ENCODE measurements at places on chromosomes 1 and 21. TPM values are rescaled to one million over a fixed set of nuclear protein-coding genes. Genes with fewer than 3 reads are reported as not detected.
A peak's percentile ranks its signal among the peaks of the same experiment; 100 is the strongest.

GRCh38 chr1:206121269-206121668 is 4.1 kb upstream of the AVPR1B start:
- no peaks in the 10 kb centered on the region for H3K36me3 ChIP-seq
- DNase-seq = no peak
- peaks cover 14% of the 10 kb centered on the region for H3K4me1 ChIP-seq
- no peak overlapping the region for H3K27ac ChIP-seq

DNA sequence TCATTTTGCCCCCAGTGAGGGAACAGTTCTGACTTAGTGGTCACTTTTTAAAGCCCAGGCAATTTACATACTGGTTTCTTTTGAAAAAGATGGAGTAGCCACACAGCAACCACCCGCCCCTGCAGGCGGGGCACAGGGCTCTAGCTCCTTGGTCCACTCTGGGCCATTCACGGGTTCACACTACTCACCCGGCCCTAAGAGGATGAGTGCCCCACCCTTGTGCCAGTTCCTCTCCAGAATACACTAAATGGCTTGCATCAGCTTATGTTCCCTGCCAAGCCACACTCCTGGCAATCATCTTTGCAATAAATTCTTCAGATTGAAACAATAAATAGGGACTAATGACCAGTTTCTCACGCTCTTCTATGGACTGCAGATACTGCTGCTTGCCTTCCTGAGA is 15.7 kb upstream of the ATP13A2 start:
- DNase-seq = peak; percentile 40
- H3K27ac ChIP-seq = no peak overlapping the region
- no peaks in the 10 kb centered on the region for H3K4me1 ChIP-seq
- H3K27me3 ChIP-seq = no peaks in the 10 kb centered on the region
- H3K4me3 ChIP-seq = no peak overlapping the region

GRCh38 chr1:218537122-218537913 is 192.2 kb downstream of the TGFB2 start:
- no peaks in the 10 kb centered on the region for H3K27me3 ChIP-seq
- DNase-seq = no peak
- no peaks in the 10 kb centered on the region for H3K36me3 ChIP-seq
- no peak overlapping the region for H3K27ac ChIP-seq

- H3K27me3 ChIP-seq = no peaks in the 10 kb centered on the region
- DNase-seq = no peak
- H3K4me3 ChIP-seq = no peak overlapping the region
- H3K27ac ChIP-seq = no peak overlapping the region
Observed at GRCh38 chr1:242876030-242876429, 351.5 kb upstream of the PLD5 start.

RGS4 gene
- total RNA-seq = 8.9 TPM

MMEL1 gene
- 2.9 TPM for total RNA-seq

DNA sequence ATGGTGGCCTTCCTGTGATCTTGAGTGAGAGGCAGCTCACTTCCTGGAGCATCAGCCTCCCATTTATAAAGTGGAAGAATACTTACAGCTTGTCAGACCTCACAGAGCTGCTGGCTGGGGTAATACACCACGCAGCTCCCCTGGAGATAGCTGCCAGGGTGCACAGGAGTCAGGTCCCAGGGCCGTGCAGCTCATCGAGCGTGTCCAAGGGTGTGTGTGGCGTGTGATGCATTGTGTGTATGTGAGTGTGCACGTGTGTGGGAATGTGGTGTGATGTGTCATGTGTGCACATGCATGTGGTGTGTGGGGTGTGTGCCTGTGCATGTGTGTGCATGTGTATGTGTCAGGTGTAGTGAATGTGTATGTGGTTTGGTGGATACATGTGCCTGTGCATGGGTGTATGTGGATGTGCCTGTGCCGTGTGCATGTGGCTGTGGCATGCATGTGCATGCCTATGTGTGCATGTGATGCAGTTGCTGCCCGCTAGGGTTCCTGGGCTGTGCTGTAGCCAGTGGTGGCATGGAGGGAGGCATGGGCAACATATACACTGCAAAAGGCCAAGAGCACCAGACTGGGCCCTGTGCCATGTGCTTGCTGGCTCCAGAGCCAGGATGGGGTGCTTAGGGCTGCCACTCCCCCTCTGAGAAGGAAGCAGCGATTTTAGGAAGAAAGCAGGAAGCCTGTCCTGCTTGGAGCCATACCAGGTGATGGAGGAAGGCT is 24.6 kb downstream of the WNT3A start:
- H3K4me3 ChIP-seq = no peak overlapping the region
- no peaks in the 10 kb centered on the region for H3K27me3 ChIP-seq
- H3K4me1 ChIP-seq = no peaks in the 10 kb centered on the region
- no peak for DNase-seq
- no peaks in the 10 kb centered on the region for H3K36me3 ChIP-seq

DNA sequence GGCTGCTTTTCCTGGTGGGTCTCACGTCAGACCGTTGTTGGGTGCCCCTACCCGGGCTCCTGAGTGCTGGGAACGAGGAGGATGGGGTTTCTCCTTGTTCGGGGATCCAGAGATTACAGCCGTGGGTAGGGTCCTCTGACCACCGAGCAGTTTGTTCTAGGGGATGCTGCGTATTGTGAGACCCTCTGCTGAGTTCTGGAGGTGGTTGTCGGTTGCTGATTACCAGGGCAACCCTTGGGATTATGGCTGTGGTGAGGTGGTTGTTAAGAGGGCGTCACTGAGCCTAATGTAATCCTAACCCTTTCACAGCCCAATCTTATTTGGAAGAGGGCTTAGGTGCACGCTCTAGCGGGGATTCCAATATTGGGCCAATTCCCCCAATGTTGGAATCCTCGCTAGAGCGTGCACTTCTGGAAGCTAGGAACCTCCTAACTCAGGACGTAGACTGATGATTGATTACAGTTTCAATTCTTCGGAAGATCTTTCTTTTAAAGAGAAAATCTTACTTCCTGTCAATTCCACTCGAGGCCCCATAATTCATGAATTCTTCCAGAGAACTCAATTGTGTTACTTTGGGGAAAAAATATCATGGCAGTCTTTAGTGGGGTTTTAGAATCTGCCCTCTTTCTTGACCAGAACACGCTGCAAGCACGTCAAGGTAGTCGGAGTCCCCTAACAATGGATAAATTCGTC is 483 bp downstream of the TCEANC2 start:
- H3K36me3 ChIP-seq = no peaks in the 10 kb centered on the region
- peak overlapping the region; percentile 87 for H3K4me3 ChIP-seq
- no peaks in the 10 kb centered on the region for H3K27me3 ChIP-seq
- no peak for DNase-seq
- H3K4me1 ChIP-seq = peaks cover 44% of the 10 kb centered on the region

TTF2 gene
- 8.9 TPM for total RNA-seq

IL6R gene
- total RNA-seq = 35.7 TPM

DNA sequence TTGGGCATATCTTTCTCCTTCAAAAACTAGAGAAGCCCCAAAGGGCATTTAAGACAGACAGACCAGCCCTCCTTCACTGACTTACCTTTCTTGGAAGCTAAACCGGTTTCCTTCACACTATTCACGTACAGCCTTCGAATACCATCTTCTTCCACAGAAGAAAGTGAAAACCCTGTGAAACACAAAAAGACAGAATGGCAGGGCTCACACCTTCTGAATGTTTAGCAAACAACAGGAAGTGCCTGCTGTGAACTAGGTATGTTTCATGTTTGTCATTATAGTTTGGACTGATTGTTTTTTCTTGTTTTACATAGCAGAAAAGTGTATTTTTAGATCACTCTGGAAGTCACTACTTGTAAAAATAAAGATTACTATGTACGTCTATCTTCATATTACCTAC is 148.6 kb upstream of the KRTAP19-8 start:
- H3K36me3 ChIP-seq = no peaks in the 10 kb centered on the region
- no peak overlapping the region for H3K27ac ChIP-seq
- no peak overlapping the region for H3K4me3 ChIP-seq
- peaks cover 5% of the 10 kb centered on the region for H3K27me3 ChIP-seq
- no peak for DNase-seq

DNA sequence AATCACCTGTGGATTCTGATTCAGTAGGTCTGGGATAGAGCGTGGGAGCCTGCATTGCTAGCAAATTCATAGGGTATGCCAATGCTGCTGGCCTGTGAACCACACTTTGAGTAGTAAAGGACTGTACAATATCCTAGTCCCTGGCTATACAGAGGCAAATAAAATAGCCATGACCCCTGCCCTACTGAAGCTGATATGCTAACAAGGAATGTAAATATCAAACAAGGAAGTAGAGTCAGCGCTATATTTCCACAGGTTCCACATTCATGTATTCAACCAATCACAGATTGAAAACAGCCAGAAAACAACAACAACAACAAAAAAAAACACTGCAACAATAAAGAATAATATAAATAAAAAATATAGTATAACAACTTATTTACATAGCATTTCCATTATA is 77.8 kb downstream of the TM2D1 start:
- no peak overlapping the region for H3K4me3 ChIP-seq
- H3K4me1 ChIP-seq = peaks cover 2% of the 10 kb centered on the region
- H3K27me3 ChIP-seq = no peaks in the 10 kb centered on the region
- no peak for DNase-seq
- no peak overlapping the region for H3K27ac ChIP-seq

DNA sequence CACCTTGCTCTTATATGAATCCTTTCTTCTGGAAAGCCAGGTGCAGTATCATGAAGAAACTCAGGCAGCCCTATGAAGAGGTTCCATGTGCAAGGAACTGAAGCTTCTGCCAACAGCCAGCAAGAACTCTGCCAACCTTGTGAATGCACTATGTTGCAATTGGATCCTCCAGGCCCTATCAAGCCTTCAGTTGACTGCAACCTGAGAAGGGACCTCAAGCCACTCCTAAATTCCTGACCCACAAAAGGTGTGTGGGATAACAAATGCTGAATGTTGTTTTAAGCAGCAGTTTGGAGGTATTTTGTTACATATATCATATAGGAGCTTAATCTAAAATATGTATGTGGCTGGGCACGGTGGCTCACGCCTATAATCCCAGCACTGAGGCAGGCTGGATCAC is 84.0 kb downstream of the RERE start:
- H3K4me1 ChIP-seq = no peaks in the 10 kb centered on the region
- no peaks in the 10 kb centered on the region for H3K36me3 ChIP-seq
- DNase-seq = no peak
- no peaks in the 10 kb centered on the region for H3K27me3 ChIP-seq
- H3K27ac ChIP-seq = no peak overlapping the region

GRCh38 chr1:23814016-23814415 is 11.2 kb downstream of the HMGCL start:
- H3K4me1 ChIP-seq = peaks cover 4% of the 10 kb centered on the region
- no peaks in the 10 kb centered on the region for H3K27me3 ChIP-seq
- no peak for DNase-seq
- no peak overlapping the region for H3K27ac ChIP-seq
- H3K36me3 ChIP-seq = peaks cover 21% of the 10 kb centered on the region
- H3K4me3 ChIP-seq = no peak overlapping the region

DNA sequence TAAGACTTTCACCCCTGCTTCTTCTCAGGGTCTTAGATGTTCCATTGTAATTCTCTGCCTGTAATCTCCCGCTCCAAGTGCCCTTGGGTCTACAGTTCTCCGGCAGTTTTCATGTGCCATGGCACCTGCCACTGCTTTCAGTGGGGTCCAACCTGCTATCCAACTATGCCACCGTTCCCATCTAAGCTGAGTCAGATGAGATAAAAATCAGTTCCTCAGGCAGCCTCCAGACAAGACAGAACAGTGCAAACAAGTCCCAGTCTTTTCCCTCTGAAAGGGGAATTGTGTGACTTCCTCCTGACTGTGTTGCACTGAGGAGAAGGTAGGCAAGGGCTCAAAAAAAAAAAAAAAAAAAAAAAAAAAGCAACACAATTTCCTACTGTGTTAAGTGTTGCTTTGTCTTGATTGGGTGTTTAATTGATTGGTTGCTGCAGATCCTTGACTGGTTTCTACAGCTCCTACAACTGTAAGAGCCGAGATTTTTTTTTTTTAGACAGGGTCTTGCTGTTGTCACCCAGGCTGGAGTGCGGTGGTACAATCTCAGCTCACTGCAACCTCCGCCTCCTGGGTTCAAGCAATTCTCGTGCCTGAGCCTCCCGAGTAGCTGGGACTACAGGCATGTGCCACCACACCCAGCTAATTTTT is 50.7 kb downstream of the EBNA1BP2 start:
- no peaks in the 10 kb centered on the region for H3K27me3 ChIP-seq
- H3K36me3 ChIP-seq = no peaks in the 10 kb centered on the region
- DNase-seq = no peak
- no peaks in the 10 kb centered on the region for H3K4me1 ChIP-seq

DNA sequence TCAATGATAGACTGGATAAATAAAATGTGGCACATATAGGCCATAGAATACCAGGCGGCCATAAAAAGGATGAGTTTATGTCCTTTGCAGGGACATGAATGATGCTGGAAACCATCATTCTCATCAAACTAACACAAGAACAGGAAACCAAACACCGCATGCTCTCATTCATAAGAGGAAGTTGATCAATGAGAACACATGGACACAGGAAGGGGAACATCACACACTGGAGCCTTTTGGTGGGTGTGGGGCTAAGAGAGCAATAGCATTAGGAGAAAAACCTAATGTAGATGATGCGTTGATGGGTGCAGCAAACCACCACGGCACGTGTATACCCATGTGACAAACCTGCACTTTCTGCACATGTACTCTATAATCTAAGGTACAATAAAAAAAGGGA is 883.4 kb upstream of the PRMT6 start:
- no peaks in the 10 kb centered on the region for H3K27me3 ChIP-seq
- no peak for DNase-seq
- no peaks in the 10 kb centered on the region for H3K36me3 ChIP-seq
- H3K4me3 ChIP-seq = no peak overlapping the region

- no peaks in the 10 kb centered on the region for H3K27me3 ChIP-seq
- DNase-seq = no peak
- no peak overlapping the region for H3K27ac ChIP-seq
- no peak overlapping the region for H3K4me3 ChIP-seq
- H3K4me1 ChIP-seq = no peaks in the 10 kb centered on the region
Observed at GRCh38 chr21:34737115-34737514, 68.3 kb downstream of the CLIC6 start.

DNA sequence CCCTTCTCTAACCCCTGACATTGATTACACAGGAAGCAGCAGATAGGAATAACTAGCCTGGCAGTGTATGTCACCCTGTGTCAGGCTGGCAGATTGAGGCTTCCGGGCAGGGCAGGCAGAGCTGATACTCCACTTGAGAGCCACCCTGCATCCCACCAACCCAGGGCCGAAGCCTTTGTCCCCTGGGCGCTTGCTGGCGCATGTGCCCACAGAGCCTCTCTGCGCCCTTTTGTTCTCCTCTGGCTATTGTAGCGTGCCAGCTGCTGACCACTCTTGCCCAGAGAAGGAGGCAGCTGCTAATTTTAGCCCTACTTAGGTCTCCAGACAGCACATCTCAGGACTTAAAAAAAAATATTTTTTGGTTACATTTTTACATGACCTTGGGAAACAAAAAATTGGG is 304.9 kb downstream of the HHAT start:
- no peak for DNase-seq
- no peaks in the 10 kb centered on the region for H3K27me3 ChIP-seq
- H3K4me3 ChIP-seq = no peak overlapping the region
- no peak overlapping the region for H3K27ac ChIP-seq
- no peaks in the 10 kb centered on the region for H3K36me3 ChIP-seq

GRCh38 chr1:115865704-115866380 is 24.9 kb upstream of the NHLH2 start:
- no peaks in the 10 kb centered on the region for H3K27me3 ChIP-seq
- no peaks in the 10 kb centered on the region for H3K36me3 ChIP-seq
- H3K4me1 ChIP-seq = no peaks in the 10 kb centered on the region
- H3K27ac ChIP-seq = no peak overlapping the region
- no peak for DNase-seq
- H3K4me3 ChIP-seq = no peak overlapping the region

ATP6V1G3 gene
- total RNA-seq = not detected

- no peaks in the 10 kb centered on the region for H3K4me1 ChIP-seq
- H3K4me3 ChIP-seq = no peak overlapping the region
- no peak overlapping the region for H3K27ac ChIP-seq
- H3K27me3 ChIP-seq = no peaks in the 10 kb centered on the region
- no peak for DNase-seq
Observed at GRCh38 chr1:221998781-221999180, 256.9 kb upstream of the DUSP10 start.

ARMH1 gene
- 1.5 TPM for total RNA-seq
